ENCODE measurements at places on chromosomes 6 and 20.

DNA sequence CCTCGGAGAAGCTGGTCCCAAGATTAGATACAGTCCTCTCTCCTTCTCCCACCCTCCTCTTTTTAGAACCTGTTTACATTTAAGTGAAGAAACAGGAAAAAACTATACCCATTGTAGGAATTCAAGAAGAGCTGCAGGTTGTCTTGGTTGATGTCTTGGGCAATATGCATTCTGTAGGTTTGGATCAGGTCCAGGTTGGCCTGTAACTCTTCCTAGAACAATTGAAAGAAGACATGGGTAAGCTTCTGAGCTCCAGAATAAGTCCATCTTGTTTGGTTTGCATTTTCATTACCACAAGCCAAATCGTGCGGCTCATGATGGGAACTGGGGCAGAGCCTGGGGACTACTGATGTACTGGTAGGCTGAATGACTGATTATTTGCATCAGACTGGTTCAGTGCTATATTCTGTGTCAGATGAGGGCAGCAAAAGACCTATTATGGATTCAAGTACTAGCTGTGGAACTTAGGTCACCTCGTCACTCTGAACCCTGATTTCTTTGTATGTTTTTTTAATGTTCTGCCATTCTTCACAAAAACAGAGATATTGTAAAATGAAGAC is 20.3 kb upstream of the SLA2 start:
- DNase-seq: no peak

GRCh38 chr6:21769968-21770367 is 176.4 kb downstream of the SOX4 start:
- DNase-seq: no peak

- DNase-seq: no peak
These were observed 45.7 kb upstream of the RNF24 start for GRCh38 chr20:4060856-4061695.

- peak; percentile 49 for DNase-seq
These were observed 157.3 kb downstream of the BACH2 start for GRCh38 chr6:90139272-90139817.

DNA sequence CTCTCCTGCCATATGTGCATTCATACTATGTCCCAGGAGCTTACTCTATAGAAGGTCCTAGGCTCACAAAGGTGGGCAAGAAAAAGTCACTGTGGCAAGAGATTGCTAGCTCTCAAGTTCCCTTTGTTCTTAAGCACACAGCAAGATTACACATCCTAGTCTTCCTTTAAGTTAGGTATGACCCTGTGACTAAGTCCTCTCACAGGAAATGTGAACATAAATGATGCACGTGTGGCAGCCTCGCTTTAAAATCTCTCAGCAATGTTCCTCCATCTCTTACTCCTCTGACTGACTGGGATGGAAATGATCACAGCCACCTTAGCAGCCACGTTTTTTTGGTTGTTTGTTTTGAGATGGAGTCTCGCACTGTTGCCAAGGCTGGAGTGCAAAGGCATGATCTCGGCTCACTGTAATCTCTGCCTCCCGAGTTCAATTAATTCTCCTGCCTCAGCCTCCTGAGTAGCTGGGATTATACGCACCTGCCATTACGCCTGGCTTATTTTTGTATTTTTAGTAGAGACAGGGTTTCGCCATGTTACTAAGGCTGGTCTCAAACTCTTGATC is 35.7 kb upstream of the HAO1 start:
- no peak for DNase-seq

GRCh38 chr6:43695215-43695966 is 7.8 kb upstream of the MRPS18A start:
- peak; percentile 89 for DNase-seq

DNA sequence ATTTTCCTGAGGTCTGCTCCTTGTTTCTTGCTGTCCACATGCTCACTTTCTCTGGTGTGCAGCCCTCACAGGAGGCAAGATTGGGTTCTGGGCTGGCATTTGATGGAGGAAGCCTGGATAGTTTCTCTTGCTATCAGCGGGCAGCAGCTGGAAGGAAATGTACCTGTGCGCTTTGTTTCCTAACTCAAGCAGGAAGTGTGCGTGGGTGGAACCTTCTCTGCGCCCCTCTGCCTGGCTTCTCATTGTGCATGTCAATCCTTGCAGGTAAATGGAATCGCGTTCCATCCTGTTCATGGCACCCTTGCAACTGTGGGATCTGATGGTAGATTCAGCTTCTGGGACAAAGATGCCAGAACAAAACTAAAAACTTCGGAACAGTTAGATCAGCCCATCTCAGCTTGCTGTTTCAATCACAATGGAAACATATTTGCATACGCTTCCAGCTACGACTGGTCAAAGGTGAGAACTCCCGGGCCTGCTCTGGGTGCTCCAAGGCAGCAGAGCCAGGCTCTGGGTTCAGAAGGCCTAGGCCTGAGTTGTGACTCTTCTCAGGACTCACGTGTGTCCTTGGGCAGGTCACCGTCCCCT is 16.8 kb upstream of the RBM38 start:
- no peak for DNase-seq

GRCh38 chr20:38203981-38204357 is 38.9 kb upstream of the TGM2 start:
- no peak for DNase-seq

DNA sequence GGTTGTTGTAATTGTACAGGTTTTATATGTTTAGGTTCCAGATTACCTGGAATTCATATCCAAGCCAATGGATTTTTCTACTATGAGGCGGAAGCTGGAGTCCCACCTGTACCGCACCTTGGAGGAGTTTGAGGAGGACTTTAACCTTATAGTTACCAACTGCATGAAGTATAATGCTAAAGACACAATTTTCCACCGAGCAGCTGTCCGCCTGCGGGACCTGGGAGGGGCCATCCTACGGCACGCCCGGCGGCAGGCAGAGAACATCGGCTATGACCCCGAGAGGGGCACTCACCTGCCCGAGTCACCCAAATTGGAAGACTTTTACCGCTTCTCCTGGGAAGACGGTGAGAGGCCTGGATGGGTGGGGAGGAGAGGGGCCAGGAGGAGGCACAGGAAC is 13.6 kb downstream of the BRPF3 start:
- DNase-seq: no peak

DNA sequence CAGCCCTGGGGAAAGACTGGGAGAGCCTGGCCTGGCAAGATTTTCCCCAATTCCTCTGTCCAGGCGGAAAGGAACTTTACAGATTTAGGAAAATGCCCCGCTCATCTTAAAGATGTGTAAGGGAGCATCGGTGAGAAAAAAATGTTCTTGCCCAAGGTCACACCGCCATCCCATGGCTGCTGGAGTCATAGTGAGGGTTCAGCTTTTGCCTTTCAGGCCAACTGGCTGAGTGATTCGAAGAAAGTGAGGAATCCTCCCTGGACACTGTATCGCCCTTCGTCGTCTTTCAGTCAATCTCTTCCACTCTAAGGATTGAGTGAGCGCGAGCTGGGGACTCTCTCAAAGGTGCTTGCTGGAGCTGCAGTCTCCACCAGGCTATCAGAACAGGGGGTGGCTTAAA is 1.4 kb downstream of the WFDC2 start:
- no peak for DNase-seq

DNA sequence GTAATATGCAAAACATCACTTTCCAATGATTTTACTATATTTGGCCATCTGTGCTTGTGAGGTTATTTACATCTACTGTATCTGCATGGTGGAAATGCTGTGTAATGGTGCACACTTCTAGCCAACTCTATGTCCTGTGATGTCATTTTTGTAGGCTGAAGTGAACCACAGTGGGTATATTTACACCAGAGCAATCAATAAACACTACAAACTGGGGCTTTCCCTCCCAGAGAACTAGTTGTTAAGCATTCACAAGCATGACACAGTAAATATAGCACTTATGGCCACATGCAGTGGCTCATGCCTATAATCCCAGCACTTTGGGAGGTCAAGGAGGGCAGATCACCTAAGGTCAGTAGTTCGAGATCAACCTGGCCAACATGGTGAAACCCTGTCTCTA is 4.9 kb downstream of the SLC22A2 start:
- DNase-seq: no peak

DNA sequence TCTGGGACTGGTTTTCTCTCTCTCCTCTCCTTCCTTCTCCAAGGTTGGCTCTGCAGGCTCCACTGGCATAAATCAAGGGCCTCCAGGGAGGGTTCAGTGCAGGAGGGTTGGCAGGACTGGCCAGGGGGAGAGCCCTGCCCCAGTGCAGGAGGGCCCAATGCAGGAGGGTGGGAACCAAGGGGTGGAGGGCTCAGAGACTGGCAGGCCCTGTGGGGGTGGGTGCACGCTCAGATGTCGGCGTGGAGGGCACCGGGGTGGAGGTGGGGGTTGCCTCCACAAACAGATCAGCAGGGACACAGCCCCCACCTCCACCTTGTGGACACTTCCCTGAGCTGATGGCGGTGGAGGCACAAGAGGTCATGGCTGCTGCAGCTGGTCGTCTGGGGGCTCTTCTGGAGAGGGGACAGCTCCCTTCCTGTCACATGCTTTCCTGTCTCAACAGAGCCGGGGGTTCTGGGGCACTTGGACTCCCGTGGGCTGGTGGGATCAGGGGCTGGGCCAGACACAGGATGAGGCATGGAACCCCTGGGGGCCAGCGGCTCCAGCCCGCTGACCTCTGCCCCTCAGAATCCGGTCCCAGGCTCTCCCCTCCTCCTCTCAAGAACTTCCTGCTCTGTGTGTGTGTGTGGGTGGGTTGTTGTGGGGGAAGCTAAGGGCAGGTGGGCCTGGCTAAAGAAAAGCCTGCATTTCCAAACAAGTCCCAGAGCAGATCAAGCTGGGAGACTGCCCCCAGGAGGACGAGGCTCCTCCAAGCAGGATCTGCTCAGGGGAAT is 2.7 kb upstream of the ABHD16B start:
- no peak for DNase-seq

GRCh38 chr20:5080384-5080877 is 39.3 kb downstream of the PCNA start:
- no peak for DNase-seq

DNA sequence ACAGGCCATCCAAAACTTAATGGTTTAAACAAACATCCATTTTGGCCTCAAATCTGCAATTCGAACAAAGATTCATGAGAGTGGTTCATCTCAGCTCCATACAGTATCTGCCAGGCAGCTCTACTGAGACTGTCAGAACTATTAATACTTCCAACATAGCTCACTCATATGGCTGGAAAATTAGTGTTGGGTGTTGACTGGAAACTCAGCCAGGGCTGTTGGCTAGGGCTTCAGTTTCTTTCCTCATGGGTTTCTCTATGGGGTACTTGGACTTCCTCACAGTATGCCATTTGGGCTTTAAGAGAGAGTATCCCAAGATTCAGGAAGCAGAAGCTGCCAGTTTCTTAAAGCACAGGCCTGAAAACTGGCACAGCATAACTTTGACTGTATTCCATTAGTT is 240.3 kb downstream of the TPBG start:
- DNase-seq: no peak

GRCh38 chr6:167956983-167957492 is 40.4 kb upstream of the KIF25 start:
- DNase-seq: no peak

GRCh38 chr20:63452821-63453523 is 19.5 kb downstream of the KCNQ2 start:
- DNase-seq: no peak

DNA sequence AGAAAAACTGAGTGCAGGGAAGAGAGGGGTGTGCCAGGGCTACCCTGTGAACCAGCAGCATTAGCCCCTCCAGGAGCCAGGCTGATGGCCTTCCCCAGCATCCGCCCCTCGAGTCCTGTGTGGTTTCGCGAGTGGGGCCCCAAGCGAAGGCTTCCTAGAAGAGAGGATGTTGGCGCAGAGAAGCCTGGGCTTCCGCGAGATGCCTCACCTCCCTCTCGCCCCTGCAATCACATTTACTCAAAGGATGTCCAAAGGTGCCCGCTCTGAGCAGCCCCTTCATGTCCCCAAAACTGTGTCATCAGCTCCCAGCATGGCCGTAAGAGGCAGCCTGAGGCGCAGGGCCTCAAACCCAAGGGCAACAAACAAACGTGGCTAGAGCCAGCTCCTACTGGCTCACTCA is 111.7 kb downstream of the PREX1 start:
- DNase-seq: no peak

DNA sequence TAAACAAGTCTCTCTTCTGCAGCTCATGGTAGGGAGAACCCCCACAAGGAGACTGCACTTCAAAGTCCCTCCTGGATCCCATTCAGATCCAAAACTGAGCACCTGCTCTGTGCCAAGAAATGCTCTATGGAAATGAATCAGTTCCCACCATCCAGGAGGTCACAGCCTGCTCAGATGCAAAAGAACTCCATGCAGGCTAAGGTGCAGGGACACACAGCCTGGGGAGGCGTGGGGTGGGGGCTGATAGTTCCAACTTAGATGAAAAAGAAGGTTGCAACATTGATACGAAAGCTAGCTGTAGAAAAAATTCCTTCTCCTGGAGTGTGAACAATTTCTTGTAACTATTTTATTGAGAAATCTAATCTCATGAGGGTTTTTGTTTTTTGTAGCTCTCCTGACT is 111.0 kb upstream of the TMEM170B start:
- no peak for DNase-seq
